ENCODE measurements at places on chromosomes 1 and 21. TPM values are rescaled to one million over a fixed set of nuclear protein-coding genes. Genes with fewer than 3 reads are reported as not detected.

DNA sequence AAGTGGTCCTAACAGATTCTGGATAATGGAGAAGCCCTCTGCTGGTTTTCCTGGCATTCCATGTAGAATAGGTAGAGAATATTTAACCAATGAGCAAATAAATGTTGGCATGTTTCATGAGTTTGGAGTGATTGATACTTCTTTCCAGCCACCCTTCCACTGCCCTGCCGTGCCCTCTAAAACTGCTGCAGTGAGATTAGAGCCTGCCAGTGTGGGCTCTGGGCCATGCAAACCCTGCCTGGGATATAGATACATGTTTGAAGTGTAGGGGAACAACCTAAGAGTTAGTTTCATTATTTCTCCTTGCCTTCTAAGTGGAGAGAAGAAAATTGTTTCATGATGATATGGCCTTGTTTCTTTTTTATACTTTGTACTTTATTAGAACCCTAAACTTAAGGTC is 10.4 kb downstream of the UBE2Q1 start:
- DNase-seq, result no peak
- no peak overlapping the region for H3K4me3 ChIP-seq

Gene CLDN8
- not detected for total RNA-seq

DNA sequence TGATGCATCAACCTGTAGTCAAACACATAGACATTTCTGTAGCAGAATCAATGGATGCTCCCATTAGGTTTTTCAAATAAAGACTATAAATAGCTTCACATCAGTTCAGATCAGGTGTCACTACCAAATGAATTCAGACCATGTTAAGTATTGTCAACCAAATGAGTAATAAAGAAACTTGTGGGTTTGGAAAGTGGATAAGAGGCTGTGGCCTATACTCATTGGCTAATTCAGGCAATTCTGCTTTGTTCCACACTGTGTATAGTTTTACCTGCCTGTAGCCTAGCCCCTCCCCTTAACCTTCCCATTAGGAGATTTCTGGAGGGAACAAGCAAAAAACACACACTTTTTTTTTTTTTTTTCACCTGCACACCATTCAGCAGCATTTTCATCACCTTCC is 321.2 kb downstream of the HLX start:
- no peak for DNase-seq
- no peak overlapping the region for H3K4me3 ChIP-seq
- no peaks in the 10 kb centered on the region for H3K36me3 ChIP-seq
- H3K27me3 ChIP-seq, result peaks cover 21% of the 10 kb centered on the region
- no peaks in the 10 kb centered on the region for H3K4me1 ChIP-seq

- H3K36me3 ChIP-seq, result peaks cover 9% of the 10 kb centered on the region
- no peak overlapping the region for H3K27ac ChIP-seq
- no peak for DNase-seq
- H3K27me3 ChIP-seq, result peaks cover 12% of the 10 kb centered on the region
- no peak overlapping the region for H3K4me3 ChIP-seq
- no peaks in the 10 kb centered on the region for H3K4me1 ChIP-seq
Observed at GRCh38 chr1:233869680-233870079, 34.8 kb upstream of the SLC35F3 start.

- peaks cover 18% of the 10 kb centered on the region for H3K36me3 ChIP-seq
- no peaks in the 10 kb centered on the region for H3K27me3 ChIP-seq
- H3K27ac ChIP-seq, result peak overlapping the region; percentile 88
- DNase-seq, result no peak
- H3K4me3 ChIP-seq, result no peak overlapping the region
Observed at GRCh38 chr21:31117128-31117916, 79.0 kb upstream of the KRTAP19-8 start.

Gene MCOLN3
- not detected for total RNA-seq

Gene SLC5A9
- total RNA-seq, result not detected

- H3K4me1 ChIP-seq, result no peaks in the 10 kb centered on the region
- H3K4me3 ChIP-seq, result no peak overlapping the region
- H3K36me3 ChIP-seq, result peaks cover 10% of the 10 kb centered on the region
- no peaks in the 10 kb centered on the region for H3K27me3 ChIP-seq
- DNase-seq, result no peak
Observed at GRCh38 chr1:46370214-46370633, 23.9 kb upstream of the FAAH start.

Gene ZBED6
- total RNA-seq, result 28.2 TPM

DNA sequence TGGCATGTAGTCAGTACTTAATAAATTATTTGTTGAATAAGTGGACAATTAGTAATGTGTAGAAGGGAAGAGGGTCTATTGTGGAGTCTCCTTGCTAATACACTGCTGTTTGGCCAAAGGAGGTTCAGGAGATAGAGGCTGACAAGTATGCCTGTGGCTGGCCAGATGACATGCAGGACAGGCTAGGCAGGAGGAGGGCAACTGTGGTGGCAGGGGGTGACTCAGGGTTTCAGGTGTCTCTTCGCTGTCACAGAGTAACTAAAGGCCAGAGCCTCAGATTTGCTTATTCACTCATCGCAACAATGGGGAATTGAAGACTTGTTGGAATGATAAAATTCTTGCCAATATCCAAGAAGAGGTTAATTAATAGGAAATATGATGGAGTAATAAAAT is 33.1 kb downstream of the THRAP3 start:
- H3K27ac ChIP-seq, result no peak overlapping the region
- no peak overlapping the region for H3K4me3 ChIP-seq
- H3K4me1 ChIP-seq, result no peaks in the 10 kb centered on the region
- H3K27me3 ChIP-seq, result no peaks in the 10 kb centered on the region
- peaks cover 7% of the 10 kb centered on the region for H3K36me3 ChIP-seq

- no peak overlapping the region for H3K4me3 ChIP-seq
- H3K27me3 ChIP-seq, result peaks cover 31% of the 10 kb centered on the region
- H3K4me1 ChIP-seq, result no peaks in the 10 kb centered on the region
- H3K27ac ChIP-seq, result no peak overlapping the region
Observed at GRCh38 chr1:181438013-181438412, 45.3 kb upstream of the CACNA1E start.

Gene FCRL4
- total RNA-seq, result not detected

Gene TSPAN2
- 5.4 TPM for total RNA-seq

Gene CYP4A11
- not detected for total RNA-seq

DNA sequence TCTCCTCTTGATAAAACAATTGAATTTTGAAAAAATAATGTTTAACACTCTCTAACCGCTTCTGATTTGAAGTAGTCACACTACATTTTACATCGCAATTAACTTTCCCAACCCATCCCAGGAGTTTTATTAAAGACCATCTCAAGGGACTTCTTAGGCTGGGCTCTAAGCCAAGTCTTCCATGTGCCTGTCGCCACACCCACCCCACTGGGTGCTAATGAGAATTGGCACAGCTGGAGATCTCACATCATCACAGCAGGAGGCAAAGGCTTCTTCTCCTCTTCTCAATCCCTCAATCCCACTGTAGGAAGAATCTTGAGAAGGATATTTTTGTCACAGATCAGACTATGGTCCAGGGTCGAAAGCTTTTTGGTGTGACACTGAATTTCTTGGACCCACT is 328.9 kb downstream of the NUF2 start:
- H3K27me3 ChIP-seq, result no peaks in the 10 kb centered on the region
- H3K4me3 ChIP-seq, result no peak overlapping the region
- H3K27ac ChIP-seq, result no peak overlapping the region
- H3K36me3 ChIP-seq, result no peaks in the 10 kb centered on the region
- no peak for DNase-seq

DNA sequence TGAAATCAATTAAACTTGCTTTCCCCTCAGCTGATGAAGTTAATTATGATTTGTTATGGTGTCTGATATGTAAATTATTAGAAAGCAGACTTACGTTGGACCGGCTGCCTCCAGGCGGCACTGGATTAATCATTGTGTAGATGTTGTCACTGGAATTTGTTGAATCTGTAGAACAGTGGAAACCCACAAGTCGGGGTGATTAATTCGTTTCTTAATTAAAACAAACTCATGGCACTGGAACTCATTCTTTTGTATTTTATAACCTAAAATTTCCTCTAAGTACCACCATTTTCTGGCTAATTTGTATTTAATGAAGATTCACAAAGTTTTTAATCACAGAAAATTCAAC is 39.0 kb downstream of the MRPL37 start:
- H3K27ac ChIP-seq, result no peak overlapping the region
- peaks cover 5% of the 10 kb centered on the region for H3K4me1 ChIP-seq
- H3K4me3 ChIP-seq, result no peak overlapping the region

- no peak overlapping the region for H3K4me3 ChIP-seq
- no peaks in the 10 kb centered on the region for H3K27me3 ChIP-seq
- no peak for DNase-seq
- H3K4me1 ChIP-seq, result no peaks in the 10 kb centered on the region
- H3K36me3 ChIP-seq, result no peaks in the 10 kb centered on the region
- no peak overlapping the region for H3K27ac ChIP-seq
Observed at GRCh38 chr1:25253911-25254310, 6.7 kb upstream of the RSRP1 start.

- no peak for DNase-seq
- H3K27me3 ChIP-seq, result no peaks in the 10 kb centered on the region
- no peak overlapping the region for H3K27ac ChIP-seq
- H3K4me3 ChIP-seq, result no peak overlapping the region
- H3K36me3 ChIP-seq, result peaks cover 6% of the 10 kb centered on the region
Observed at GRCh38 chr1:168518201-168518689, 25.6 kb downstream of the XCL2 start.

Gene IGSF8
- total RNA-seq, result 27.5 TPM

- no peaks in the 10 kb centered on the region for H3K36me3 ChIP-seq
- no peak overlapping the region for H3K4me3 ChIP-seq
- no peaks in the 10 kb centered on the region for H3K4me1 ChIP-seq
- H3K27ac ChIP-seq, result no peak overlapping the region
Observed at GRCh38 chr1:113850127-113850796, 21.2 kb downstream of the PTPN22 start.

DNA sequence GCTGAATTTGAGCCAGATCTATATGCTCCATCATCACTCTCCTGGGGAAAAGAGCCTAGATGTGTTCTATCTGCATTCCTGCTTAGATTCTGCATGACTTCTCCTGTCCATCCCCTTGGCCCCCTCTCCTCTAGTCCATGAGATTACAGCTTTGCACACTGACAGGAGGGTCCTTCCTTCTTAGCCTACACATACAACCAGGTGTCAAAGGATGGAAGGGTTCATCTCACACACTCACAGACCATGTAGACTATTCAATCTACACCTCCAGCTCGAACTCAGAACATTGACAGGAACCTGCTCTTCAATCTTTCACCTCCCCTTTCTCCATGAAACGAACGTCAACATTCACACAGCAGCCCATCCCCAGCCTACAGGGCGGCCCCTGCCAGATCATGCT is 13.8 kb downstream of the C1orf116 start:
- peaks cover 19% of the 10 kb centered on the region for H3K4me1 ChIP-seq
- no peaks in the 10 kb centered on the region for H3K27me3 ChIP-seq
- no peak overlapping the region for H3K27ac ChIP-seq
- H3K4me3 ChIP-seq, result no peak overlapping the region
- H3K36me3 ChIP-seq, result no peaks in the 10 kb centered on the region

DNA sequence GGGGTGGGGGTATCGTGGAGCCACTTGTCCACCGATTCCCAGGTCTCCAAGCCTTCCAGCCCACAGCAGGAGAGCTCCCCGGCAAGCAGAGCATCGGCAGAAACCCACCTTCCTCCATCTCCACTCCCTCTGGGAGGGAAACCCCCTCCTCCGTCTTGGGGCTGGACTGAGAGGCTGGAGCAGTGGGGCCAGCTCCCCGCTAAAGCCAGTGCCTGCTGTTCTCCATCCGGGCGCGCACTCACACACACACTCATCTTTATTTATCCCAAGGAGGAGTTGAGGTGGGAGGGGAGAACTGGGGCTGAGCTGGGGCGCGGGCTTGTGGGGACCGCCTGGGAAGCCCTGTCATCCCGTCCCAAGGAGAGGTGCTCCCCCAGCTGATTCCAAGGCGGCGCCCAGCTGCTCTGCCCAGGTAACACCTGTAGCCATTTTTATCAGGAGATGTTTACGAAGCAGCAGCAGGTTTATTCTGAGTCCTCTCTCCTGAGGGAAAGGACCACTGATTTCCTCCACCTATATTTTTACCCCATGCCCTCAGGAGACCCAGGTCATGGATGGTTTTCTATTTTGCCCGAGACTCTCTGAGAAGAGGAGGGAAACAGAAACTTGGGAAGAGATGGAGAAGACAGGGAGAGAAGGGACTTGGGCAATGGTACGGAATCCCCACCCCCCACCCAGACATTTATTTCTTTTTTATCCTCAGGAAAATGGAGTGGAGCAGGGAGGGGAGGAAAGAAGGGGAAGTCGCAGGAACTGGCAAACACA is 2.1 kb downstream of the KCNN3 start:
- no peak overlapping the region for H3K4me3 ChIP-seq
- no peak for DNase-seq
- no peak overlapping the region for H3K27ac ChIP-seq
- H3K4me1 ChIP-seq, result peaks cover 50% of the 10 kb centered on the region
- H3K27me3 ChIP-seq, result peaks cover 33% of the 10 kb centered on the region
- H3K36me3 ChIP-seq, result no peaks in the 10 kb centered on the region

GRCh38 chr1:226652613-226653012 is 86.5 kb downstream of the ITPKB start:
- no peaks in the 10 kb centered on the region for H3K36me3 ChIP-seq
- no peak overlapping the region for H3K4me3 ChIP-seq
- peaks cover 61% of the 10 kb centered on the region for H3K4me1 ChIP-seq

- H3K27ac ChIP-seq, result no peak overlapping the region
- peaks cover 5% of the 10 kb centered on the region for H3K36me3 ChIP-seq
- DNase-seq, result no peak
- no peaks in the 10 kb centered on the region for H3K27me3 ChIP-seq
Observed at GRCh38 chr21:25660233-25660632, 21.2 kb downstream of the JAM2 start.

Gene CDC42
- total RNA-seq, result 192 TPM

Gene KCNE2
- 0.39 TPM for total RNA-seq

GRCh38 chr1:86224651-86225310 is 68.2 kb upstream of the COL24A1 start:
- H3K4me1 ChIP-seq, result no peaks in the 10 kb centered on the region
- no peak overlapping the region for H3K27ac ChIP-seq
- no peak overlapping the region for H3K4me3 ChIP-seq

DNA sequence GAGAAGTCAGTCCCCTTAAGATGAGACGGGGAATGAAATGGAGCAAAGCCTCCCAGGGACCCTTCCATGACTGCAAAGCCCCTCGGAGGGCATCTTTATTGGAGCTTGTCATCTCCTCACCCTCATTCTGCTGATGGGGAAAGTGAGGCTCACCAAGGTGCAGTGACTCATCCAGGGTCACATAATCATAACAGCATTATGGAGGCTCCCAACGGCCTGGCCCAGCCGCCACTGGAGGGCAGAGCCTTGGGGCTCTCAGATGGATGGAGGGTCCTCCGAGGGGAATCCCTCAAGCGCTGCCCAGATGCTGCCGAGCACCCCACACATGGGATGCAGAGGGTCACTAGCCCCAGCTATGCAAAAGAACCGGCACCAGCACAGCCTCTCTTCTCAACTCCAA is 18.9 kb downstream of the IFFO2 start:
- H3K4me1 ChIP-seq, result peaks cover 48% of the 10 kb centered on the region
- no peaks in the 10 kb centered on the region for H3K36me3 ChIP-seq
- no peaks in the 10 kb centered on the region for H3K27me3 ChIP-seq
- DNase-seq, result no peak
- no peak overlapping the region for H3K27ac ChIP-seq

GRCh38 chr1:210746024-210746731 is 387.8 kb downstream of the KCNH1 start:
- no peaks in the 10 kb centered on the region for H3K36me3 ChIP-seq
- H3K27ac ChIP-seq, result no peak overlapping the region
- no peaks in the 10 kb centered on the region for H3K4me1 ChIP-seq
- no peak overlapping the region for H3K4me3 ChIP-seq
- no peaks in the 10 kb centered on the region for H3K27me3 ChIP-seq
- no peak for DNase-seq

All from neural crest cell (in vitro differentiated cells).